T-helper 17 cell (primary cell): ENCODE measurements at places on chromosomes 12 and 14. TPM values are rescaled to one million over a fixed set of nuclear protein-coding genes. Genes with fewer than 3 reads are reported as not detected.

GRCh38 chr12:45432710-45433109 lies 216.8 kb downstream of the ANO6 start:
- H3K36me3 ChIP-seq, result no peaks in the 10 kb centered on the region
- H3K4me1 ChIP-seq, result peaks cover 4% of the 10 kb centered on the region
- H3K27ac ChIP-seq, result no peak overlapping the region
- DNase-seq, result no peak

DNA sequence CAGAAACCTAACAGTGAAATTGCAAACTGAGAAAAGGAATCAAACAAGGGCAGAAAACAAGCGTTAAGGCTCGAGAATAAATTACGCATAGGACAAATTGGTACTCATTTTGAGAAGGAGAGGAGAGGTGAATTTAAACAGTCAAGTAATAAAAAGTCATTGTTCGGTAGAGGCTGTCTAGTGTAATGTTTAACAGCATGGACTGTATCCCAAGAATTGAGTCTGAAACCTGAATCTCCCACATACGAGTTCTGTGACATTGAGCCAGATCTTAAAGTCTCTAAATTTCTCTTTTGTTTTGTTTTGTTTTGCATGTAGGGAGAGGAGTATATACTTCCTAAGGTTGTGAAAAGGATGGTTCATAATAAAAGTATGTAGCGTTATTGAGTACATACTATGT lies 216.5 kb upstream of the BTG1 start:
- peak overlapping the region; percentile 88 for H3K27ac ChIP-seq
- DNase-seq, result no peak
- no peak overlapping the region for H3K4me3 ChIP-seq
- H3K27me3 ChIP-seq, result no peaks in the 10 kb centered on the region
- peaks cover 27% of the 10 kb centered on the region for H3K4me1 ChIP-seq

- H3K4me1 ChIP-seq, result peaks cover 13% of the 10 kb centered on the region
- H3K4me3 ChIP-seq, result no peak overlapping the region
- H3K27ac ChIP-seq, result no peak overlapping the region
- no peak for DNase-seq
These were observed 9.6 kb upstream of the ENDOU start for GRCh38 chr12:47734725-47735480.

The RTL1 gene
- total RNA-seq, result not detected

The APOF gene
- total RNA-seq, result not detected

The CD69 gene
- 1,104 TPM for total RNA-seq
